ENCODE measurements at places on chromosomes 2 and 18.

- DNase-seq, result no peak
These were observed 161.3 kb downstream of the CDH2 start for GRCh38 chr18:28015671-28016070.

GRCh38 chr2:219331560-219332213, 857 bp downstream of the RESP18 start:
- DNase-seq, result no peak

- DNase-seq, result no peak
These were observed 78.2 kb downstream of the CELF4 start for GRCh38 chr18:37487400-37487867.

DNA sequence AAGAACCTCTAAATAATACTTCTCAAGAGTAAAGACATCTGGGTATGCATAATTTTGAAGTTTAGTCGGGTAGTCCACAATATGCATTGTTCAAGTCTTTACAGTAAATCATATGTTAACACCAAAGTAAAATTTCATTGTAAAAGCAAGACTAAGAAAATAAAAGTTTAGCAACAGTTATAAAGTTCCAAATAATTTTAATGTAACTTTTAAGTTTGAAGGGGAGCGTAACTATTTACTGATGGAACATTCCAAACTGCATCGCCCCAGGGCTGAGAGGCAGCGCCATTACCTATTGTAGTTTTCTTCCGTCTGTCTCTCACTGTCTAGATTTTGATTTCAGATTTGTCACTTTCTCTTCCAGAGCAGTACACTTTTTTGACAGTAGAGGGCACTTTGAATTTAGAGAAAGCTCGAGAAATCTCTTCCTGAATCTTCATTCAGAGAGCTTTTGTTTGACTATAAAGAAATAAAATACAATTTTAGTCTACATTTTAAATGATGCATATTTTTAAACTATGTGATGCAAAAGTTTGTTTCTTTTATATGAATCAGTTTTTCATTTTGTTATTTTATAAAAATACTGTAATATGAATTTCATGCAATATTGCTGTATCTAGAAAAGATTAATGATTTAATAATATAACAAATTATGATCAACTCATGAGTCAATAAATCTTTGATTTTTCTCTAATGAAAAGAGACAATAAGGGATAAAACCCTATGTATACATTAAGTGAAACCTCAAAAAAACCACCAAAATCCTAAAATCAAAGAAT, 389.8 kb downstream of the FIGN start:
- DNase-seq, result no peak

GRCh38 chr18:53799134-53799533, 425.3 kb downstream of the MBD2 start:
- DNase-seq, result no peak

DNA sequence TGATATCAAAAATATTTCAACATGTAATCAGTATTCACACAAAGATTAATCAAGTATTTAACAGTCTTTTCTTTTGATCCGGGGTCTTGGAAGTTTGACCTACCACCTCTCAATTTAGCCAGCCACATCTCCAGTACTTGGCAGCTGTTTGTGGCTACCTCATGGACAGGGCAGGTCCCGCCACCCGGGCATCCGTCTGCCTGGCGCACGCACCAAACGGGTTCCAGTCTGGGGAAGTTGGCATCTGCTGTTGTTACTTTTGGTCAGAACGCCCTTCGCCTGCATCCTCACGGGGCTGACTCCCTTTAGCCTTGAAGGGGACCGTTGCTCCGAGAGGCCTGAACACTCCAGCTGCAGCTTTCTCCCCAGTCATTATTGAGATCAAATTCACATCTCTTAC, 81.7 kb downstream of the NEDD4L start:
- DNase-seq, result no peak

DNA sequence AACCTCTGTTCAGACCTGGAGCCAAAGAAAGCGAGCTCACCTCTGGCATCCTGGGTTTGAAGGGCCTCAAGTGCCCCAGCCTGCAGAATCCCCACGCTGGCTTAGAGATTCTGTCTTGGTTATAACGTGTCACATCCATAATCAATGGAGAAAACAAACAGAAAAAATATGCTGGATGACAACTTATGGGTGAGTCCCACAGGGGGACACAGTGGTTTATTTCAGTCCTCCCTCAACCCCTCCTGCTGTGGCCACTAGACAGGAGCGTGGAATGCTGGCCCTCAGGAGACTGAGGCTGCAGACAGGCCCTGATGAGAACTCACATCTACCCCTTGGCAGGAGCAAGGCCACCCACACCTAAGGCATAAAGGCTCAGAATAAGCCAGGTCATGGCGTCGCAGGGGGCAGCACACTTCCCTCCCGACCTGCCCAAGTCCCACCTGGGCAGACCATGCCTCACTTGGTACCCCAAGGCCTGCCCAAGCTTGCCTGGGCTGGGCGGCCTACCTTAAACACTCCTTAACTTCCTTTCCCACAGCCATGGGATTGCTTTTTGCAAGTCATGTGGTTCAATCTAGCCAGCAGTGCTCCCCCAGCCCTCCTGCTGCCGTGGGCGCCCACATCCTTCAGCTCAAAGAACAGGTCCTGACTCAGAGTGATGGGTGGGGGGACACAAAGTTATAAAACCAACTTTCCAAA, 19.9 kb downstream of the COX7A2L start:
- no peak for DNase-seq

DNA sequence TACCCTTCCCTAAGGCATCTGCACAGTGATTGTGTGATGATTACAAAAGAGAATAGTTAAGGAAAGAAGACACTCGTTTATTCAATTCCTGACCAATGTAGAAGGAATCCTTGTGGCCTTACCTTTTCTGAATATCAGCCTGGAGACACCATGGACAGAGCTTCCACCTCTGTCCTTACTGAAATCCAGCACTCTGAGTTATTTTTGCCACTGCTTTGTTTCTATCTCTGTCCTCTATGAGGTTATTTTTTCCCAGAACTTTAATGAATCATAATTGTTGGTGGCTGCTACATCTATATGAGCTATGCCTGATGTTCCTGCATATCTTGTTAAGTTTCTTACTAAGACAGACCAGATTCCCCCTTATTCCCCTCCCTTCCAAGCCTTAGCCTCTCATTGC, 275.1 kb downstream of the SETBP1 start:
- DNase-seq, result no peak

DNA sequence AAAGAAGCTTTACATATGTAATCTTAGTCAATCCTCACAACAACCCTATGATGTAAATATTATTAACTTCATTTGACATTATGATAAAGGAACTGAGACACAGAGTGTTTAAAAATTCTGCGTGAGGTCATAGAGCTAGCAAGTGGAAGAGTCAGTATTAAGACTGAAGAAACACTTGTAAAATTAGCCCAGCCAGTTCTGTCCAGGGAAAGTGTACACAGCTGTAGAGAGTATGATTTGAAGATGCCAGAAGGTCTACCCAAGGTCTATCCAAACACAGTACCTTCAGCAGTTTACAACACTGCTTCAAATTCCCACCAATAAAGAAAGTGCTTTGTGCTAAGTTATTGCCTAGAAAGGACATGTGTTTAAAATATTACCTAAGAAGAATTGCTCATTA, 51.7 kb upstream of the ITPRID2 start:
- DNase-seq, result no peak

DNA sequence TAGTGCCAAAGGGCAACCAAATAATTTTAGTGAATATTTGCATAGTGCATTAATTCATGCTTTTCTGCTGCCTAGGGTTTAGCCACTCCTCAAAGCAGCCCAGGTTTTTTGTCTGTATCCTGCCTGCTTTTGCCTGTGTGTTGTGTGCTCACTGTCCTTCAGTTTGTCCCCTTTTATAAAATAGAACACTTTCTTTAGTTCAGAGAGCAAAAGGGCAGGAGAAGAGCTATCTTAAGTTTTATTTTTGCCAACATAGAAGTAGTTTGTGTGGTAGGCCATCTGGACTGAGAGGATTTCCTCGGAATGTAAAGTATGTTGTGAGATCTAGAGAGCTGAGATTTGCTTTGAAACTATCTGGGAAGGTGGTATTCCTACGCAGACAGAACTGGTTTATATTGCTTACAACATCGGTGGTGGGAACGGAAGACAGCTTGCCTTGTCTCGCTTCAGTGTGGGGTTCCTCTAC, 64.9 kb downstream of the EML4 start:
- DNase-seq, result no peak

DNA sequence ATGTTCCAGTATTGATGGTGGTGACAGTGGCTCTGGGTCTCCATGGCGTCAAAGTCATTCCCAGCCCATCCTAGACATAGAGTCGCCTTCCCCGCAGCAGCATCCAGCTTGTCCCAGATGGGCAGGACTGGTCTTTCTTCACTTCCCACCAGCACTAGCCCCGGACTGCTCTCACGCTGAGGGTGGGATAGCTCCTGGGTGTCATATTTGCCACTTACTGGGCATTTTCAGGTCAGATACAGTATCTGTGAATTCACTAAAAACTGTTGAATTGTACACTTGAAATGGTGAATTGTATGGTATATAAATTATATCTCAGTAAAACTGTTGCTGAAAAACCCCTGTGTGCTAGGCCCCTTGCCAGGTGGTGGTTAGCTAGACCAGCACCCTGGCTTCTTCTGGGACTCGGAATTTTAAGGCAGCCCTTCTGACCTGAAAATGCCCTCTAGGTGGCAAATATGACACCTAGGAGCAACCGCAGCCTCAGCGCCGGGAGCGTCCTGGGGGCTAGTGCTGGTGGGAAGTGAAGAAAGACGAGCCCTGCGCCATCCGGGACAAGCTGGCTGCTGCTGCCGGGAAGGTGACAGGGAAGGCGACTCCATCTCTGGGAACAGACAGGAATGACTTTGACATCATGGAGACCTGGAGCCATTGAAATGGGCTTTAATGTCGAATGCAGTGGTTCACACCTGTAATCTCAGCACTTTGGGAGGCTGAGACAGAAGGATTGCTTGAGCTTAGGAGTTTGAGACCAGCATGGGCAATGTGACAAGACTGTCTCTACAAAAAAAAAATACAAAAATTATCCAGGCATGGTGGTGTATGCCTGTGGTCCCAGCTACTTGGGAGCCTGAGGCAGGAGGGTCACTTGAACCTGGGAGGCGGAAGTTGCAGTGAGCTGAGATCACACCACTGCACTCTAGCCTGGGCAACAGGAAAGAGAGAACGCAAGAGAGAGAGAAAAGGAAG, 56.2 kb downstream of the DDX1 start:
- no peak for DNase-seq

GRCh38 chr2:170310876-170311502, 133.0 kb downstream of the MYO3B start:
- DNase-seq, result no peak

DNA sequence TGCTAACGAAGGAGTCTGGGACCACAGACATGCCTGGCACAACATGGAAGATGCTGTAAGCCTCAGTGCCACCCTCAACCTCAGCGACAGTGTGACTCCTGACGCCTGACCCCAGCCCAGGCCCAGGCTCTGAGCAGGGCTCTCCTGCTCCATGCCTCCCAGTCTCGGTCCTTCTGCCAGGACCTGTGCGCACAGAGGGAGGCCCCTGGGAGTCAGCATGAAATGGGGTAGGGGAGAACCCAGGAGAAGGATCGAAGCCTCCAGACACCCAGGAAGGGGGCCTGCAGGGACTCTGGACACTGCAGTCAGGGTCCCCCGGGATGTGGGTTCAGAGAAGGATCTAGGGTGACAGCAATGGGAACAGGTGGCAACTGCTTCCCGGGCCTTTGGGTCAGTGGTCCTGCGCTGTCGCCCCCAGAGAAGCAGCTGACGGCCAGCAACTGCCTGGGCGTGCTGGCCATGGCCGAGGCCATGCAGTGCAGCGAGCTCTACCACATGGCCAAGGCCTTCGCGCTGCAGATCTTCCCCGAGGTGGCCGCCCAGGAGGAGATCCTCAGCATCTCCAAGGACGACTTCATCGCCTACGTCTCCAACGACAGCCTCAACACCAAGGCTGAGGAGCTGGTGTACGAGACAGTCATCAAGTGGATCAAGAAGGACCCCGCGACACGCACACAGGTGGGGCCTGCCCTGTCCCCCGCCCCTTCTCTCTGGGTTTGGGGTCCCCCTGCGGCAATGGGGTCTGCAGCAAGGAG, 233.9 kb downstream of the ATAD2B start:
- no peak for DNase-seq

DNA sequence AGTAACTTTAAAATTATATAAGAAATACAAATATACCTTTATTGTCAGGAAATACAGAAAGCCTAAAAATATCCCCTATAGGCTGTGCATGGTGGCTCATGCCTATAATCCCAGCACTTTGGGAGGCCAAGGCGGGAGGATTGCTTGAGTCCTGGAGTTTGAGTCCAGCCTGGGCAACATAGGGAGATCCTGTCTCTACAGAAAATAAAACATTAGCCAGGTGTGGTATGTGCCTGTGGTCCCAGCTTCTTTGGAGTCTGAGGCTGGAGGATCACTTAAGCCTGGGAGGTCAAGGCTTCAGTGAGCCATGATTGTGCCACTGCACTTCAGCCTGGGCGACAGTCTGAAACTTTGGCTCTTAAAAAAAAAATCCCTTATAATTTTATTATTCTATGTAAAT, 29.1 kb downstream of the GLS start:
- DNase-seq, result no peak

DNA sequence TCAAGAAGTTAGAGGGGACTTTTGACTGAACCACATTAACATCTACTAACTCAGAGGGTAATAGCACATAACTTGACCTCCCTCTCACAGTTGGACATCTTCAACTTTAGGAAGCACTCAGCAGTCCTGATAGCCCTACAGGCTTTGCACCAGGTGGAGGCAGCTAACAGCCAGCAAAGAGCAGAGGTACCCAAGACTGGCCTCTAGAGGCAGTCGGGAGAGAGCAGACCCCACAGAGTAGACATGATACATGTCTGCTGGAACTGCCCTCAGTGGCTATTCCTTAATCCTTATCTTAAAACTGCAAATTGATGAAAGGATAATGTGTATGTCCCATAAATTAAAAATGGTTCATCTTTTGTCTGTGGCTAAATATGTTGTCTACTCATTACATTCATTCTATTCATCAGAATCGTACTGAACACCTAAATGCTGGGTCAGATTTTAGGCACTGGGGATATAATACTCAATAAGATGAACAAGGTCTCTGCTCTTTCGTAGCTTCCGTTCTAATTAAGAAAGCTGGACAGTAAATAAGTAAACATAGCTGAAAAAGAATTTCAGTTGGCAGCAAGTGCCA, 49.8 kb downstream of the CAB39 start:
- DNase-seq, result no peak

DNA sequence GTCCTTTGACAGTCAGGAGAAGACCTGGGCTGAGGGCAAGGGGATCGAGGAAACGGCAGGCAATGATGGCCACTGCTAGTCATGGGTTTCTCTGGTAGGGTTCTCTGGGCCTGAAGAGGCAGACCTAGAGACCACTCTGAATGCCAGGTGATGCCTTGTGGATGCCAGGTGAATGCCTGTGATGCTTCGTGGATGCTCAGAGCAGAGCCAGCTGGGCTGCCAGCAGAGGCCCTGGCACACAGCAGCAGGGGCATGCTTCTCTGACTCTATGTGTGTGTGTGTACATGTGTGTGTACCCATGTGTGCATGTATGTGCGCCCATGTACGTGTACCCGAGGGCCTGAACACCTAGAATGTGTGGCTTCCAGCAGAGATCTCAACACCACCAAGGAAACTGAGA, 172.0 kb downstream of the TNS1 start:
- no peak for DNase-seq

- no peak for DNase-seq
These were observed 117.3 kb upstream of the ZFP36L2 start for GRCh38 chr2:43343573-43344304.

Data from activated T-cell treated with anti-CD3 and anti-CD28 coated beads for 24 hours (primary cell).